ENCODE measurements at places on chromosomes 5 and 9.
A peak's percentile ranks its signal among the peaks of the same experiment; 100 is the strongest.

DNA sequence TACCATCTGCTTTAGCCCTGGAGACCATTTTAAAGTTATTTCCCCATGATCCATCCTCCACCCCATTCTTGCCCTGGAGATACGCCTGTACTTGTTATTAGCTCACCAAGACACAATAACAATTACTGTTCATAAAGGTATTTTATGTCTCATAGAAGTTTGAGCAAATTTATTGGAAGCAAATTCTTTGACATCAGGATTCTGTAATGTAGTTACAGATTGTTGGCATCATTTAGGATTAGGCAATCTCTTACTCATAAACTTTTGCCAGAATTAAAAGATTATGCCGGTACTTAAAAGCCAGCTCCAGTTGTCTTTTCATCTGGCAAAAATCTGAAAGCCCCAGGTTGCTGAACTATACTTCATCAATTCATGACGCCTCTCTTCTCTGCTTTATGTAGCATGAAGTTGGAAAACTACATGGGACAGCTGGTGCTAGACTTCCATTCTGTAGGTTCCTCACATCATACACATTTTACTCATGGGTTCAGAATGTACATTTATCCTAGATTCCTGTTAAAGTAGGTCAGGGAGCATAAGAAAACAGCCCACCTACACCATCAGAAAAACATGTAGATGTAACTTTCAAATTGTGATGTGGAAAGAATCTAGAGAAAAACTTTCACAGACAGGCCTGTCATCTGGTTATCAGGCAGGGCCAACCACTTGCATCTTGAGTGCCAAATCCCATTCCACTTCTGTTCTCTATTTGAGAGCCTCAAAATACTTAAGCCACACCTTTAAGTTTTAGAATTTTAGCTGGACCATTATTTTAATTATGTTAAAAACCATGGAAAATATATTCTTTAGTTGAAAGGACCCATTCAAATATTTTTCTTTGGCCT lies 14.0 kb downstream of the ATP10B start:
- no peak for DNase-seq

DNA sequence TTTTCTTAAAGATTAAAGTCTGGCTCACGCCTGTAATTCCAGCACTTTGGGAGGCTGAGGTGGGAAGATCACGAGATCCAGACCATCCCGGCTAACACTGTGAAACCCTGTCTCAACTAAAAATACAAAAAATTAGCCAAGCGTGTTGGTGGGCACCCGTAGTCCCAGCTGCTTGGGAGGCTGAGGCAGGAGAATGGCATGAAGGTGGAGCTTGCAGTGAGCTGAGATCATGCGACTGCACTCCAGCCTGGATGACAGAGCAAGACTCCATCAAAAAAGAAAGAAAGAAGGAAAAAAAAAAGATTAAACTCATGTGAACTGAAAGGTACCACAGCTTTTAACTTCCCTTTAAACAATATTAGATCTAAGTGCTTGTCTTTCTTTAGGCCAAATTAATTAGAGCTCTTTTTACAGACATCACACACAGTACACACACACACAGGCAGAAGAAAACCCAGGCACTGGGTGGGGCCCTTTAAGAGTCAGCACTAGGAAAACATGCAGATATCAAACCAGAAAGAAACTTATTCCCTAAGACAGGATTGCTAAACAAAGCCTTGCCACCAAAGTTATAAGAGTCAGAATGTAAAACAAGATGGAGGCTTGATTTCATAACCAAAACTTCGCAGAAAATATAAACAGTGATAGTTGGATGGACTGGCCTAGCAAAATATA lies 29.3 kb upstream of the UHRF2 start:
- no peak for DNase-seq

- no peak for DNase-seq
Measured at GRCh38 chr9:95171001-95171400, 146.5 kb downstream of the FANCC start.

GRCh38 chr5:151083081-151083676 lies 2.3 kb upstream of the TNIP1 start:
- DNase-seq: no peak

DNA sequence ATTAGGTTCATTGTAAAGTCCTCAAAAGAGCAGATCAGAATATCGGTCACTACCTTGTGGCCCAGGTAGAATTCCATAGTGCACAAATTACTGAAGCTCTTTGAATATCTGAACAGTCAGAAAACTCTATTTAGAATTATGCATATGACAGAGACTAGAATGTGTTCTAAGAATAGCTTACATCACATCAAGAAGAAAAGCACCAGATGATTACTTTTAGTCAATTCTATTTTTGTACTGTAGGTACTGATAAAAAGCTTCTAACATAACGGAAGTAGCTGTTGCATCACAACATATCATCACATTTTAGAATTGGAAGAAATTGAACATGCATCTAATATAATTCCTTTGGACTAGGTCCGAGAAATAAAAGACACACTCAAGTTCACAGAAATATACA lies 946.6 kb upstream of the ARRDC3 start:
- no peak for DNase-seq

GRCh38 chr5:103283120-103283519 lies 24.6 kb downstream of the MACIR start:
- no peak for DNase-seq

DNA sequence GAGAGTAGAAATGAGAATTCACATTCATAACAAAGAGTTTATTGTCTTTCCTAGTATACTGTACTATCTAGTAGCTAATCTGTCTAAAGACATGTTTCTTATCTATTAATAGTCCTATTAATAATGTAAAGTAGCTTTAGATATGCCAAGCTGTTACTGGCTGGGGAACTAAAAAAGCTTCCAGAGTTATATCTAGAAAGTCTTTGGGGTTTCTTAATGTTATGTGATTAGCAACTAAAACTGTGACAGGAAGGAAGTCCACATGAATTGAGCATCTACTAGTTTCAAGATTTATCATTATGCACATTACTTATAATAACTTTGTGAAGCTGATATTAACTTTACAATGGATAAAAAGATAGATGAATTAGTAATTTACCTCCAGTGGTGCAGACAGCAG lies 122.7 kb upstream of the CDKN2B start:
- no peak for DNase-seq

GRCh38 chr5:61697809-61698558 lies 365.9 kb downstream of the ZSWIM6 start:
- DNase-seq: no peak

- DNase-seq: no peak
Measured at GRCh38 chr5:157575381-157576020, at the start of gene ADAM19. Gene ADAM19 (minus strand): TSS chr5:157575775. CDS start chr5:157575696, 79 bp downstream.

DNA sequence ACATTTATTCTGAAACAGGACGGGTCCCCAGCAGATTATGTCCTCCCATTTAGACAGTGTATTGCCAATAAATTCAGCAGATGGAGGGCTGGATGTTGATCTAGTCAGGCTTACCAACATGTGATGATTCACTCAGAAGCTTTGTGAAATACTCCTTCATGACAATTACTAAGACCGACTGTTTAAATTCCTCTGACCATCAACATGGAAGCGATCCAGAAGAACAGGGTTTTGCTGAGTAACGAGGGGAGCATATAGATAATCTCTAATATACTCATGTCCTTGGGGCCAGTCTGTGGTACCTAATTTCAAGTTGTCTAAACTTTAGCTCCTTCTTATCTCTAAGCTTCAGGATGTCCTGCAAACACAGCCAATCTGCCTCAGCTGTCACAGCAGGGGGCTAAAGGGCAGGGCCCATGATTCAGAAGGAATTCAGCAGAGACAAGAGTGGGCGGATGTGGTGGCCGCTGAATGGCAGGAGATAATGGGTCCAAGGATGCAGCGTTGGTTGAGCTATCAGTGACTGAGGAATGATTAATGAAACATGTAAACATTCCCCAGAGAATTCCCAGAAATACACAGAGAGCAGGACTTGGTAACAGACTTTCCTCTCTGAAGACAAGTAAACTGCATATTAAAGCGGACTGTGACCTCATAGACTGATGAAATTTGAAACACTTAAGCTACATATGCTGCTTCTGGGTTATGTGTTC lies 109.4 kb downstream of the ANKRD55 start:
- DNase-seq: peak; percentile 82

- DNase-seq: no peak
Measured at GRCh38 chr5:173736374-173736773, 119.9 kb upstream of the BOD1 start.

- no peak for DNase-seq
Measured at GRCh38 chr9:91541734-91542133, 118.1 kb upstream of the NFIL3 start.

GRCh38 chr5:37830348-37830747 lies 9.5 kb downstream of the GDNF start:
- no peak for DNase-seq

DNA sequence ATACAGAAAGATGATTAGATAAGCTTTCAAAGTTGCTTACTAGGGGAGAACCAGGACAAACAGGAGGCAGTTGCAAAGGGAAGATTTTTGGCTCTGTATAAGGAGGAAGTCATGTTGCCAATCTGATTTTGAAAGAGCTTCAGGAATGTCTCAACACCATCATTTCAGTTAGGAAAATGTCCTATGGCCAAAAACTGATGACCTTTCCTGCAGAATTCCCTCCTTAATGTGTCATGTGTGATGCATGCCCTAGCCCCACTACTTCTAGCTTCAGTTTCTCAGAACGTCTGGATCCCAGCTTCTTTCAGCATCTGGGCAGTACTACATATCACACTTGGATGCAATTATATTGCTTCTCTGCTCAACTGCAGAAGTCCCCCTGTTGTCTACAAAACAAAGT lies 211.5 kb upstream of the NREP start:
- no peak for DNase-seq

DNA sequence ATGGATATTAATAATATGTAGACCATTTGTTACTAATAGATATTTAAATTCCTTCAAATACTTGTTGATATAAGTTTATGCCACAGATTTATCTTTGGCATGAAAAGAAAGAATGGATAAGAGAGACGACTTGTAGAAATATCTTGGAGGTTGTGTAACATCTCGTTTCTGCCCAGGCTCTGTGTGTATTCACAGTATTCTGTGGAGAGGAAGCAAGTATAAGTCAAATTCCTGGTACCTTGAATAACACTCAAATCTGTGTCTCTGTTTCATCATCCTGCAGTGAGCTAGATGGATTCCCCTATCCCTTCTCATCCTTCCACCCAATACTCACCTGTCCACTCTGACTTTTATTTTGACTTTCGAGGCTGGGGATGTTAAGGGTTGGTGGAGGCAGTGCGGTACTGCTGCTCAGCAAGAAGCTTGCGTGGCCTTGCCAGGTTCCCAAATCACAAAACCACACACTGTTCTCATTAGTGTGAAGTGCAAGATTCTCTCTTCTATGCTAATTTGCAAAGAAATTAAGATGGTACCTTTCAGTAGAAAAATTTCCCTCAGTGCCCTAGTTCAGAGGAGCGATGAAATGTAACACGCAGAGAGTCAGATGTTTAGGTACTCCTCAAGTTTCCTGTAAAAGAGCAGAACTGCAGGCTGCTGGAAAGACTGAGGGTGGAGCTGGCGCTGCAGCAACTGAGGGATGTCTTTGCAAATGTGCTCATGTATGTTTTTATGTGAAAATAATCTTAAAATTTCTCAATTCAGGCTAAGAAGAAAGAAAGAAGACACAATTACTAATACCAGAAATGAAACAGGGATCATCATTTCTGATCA lies 42.6 kb upstream of the ANKRD18A start:
- no peak for DNase-seq

DNA sequence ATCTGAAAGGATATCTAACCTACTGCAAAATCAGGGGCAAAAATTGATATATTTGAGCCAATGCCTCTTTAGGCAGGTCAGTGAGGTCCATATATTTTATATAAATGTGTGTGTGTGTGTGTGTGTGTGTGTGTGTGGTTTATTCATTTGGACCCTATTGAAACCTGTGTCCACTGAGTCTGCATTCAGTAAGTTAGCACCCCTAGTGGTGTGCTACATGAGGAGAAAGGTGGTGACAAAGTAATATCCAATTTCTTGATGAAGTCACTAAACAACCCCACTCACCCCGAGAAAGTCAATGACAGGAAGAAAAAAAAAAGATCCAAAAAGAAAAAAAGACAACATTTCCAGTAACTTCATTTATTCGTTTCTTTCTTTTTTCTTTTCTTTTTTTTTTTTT lies 4.1 kb downstream of the FBXW11 start:
- peak; percentile 58 for DNase-seq

DNA sequence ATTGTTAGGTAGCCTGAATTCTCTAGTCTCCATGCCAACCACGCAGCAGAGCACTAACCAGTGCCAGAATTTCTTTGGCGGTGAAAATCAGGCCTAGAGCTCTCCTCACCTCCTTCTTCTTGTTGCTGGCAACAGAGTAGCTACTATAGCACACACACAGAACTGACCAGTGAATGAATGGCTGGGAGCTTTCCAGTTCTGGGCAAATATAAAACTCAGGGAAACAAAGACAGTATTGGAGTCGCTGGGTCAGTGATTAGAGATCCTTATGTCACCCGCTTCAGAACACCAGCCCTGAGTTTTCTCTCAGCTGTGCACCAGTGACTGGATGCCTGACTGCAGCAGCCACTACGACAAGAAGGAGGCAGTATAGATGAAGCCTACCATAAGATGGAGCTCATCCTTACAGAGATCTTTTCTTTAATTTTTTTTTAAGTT lies 26.9 kb upstream of the FEM1C start:
- DNase-seq: no peak

GRCh38 chr9:21607576-21607975 lies 125.5 kb upstream of the IFNE start:
- no peak for DNase-seq

- peak; percentile 5 for DNase-seq
Measured at GRCh38 chr9:68482548-68482947, 58.1 kb downstream of the TMEM252 start.

- DNase-seq: no peak
Measured at GRCh38 chr5:150281987-150282386, 7.6 kb downstream of the CAMK2A start.

DNA sequence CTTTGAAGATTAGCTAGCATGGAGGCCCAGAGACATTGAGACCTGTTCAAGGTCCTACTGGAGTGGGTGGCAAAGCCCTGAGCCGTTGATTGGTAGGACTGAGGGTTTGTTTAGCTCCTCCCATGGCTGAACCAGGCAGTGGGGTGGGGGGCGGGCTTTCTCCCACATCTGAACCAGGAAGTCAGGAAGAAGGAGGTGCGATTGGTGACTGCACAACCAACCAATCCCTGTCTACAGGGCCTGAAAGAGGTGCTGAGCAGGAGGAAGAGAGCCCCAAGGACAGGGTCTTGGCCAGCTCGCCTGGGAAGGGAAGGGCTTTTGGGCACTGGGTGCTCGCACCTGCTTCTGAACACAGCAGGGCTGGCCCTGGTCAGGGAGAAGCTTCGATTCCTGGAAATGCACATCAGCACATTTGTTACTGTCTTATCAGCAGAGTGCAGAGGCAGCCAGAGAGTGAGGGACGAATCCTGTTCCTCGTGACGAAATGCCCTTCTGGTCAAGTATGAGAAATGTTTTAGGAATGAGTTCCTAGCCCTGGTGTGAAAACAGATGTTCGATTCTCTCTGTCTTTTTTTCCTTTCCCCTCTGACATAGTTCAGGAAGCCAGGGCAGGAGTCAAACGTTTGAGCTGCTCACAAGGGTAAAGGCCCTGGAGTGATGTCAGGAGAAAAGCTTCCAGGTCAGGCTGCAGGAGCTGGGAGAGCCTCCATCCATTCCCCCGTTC lies 294.8 kb upstream of the KLF4 start:
- DNase-seq: peak; percentile 86

Data from hematopoietic multipotent progenitor cell treated with erythropoietin and hydrocortisone succinate and interleukin-3 and kit ligand, for 15 days (in vitro differentiated cells).